Ammon's horn (tissue), 1 donor: ENCODE measurements at places on chromosomes 2 and 18.

DNA sequence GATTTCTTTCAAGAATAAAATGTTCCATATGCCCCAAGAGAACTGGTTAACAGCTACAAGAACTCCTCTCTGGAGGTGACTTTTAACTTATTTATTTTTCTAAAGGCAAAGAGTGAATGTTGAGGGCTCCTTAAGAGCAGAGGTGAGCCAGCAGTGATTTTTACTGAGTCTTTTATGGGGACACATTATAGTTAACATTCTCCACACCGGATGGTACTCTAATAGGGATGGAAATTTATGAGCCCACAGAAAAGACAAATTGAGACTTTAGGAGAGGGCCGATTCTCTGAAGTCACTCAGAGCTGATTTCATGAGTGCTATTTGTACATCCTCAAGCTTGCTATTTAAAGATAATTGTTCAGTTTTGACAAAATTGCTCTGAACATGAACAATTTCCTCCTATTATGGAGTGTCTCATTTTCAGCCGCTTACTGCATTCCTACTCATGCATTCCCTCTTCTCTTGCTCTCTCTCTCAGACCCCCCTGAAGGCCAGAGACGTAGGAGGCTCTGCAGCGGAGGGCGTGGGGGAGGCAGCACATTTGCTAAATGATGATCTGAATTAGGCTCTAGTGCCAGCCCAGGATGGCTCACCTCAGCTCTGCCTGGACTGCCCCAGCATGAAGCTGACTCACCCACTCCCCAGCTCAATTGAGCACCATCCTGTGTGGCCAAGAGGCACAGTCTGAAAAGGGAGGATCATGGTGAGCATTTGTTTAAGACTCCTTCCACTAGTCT, 5.9 kb upstream of the RPL37A start:
- DNase-seq, result peak; percentile 45

DNA sequence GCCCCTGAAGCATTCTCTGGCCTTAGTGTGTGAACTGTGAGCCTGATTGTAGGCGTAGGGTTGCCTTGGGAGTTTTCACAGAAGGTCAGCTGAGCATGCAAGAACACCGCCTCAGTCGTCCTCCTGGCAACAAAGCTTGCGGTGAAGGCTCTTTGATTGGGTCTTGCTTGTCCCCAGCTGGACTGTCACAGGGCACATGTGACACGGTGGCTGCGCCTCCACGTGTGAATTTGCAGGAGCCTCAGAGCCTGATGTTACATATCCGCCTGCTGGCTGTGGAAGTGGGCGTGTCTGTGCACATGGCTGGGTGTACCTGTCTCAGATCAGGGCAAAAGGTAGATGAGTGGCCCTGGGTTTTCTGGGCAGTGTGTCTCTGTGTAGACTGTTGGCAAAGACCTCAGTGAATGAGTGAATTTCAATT, 228.7 kb downstream of the HAUS1 start:
- DNase-seq, result peak; percentile 21

- no peak for DNase-seq
Observed at GRCh38 chr2:224551693-224552092, 33.5 kb downstream of the CUL3 start.

DNA sequence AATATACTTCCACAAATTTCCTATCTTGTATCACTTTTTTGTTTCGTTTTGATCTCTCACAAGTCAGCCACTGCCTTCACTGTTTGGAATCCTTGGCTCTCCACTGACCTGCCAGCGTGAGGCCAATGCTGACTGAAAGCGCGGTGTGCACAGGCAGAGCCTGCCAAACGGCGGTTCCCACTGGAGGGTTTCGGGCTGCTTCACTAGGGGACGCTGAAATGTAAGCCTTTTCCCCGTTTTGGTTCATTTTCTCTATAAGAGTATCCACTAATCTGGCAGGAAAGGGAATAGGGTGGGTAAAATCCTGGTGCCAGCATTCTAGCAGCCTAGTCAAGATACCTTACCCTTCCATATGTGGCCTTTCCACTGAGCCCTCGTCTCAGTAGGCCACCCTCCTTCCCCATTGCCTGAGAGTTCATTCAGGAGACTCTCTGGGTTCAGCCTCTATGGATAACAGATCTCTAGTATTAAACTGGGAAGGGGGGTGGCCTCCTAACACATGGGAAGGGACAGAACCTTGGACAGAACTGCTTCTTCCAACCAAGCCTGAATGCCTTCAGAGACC, 91.5 kb downstream of the DYM start:
- peak; percentile 47 for DNase-seq

DNA sequence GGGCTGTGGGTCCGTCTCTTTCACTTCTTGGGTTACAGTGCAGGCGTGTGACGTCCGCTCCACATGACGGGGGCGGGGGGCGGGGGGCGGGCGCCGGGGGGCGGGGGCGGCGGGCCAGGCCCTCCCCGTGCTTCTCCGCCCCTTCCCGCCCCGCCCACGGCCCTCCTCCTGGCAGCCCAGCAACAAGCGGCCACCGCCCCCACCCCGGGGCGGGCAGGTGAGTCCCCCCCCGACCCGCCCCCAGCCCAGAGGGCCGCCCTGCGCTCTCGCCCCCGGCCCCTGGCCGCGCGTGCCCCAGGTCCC, 3.6 kb downstream of the ZNF516 start:
- peak; percentile 59 for DNase-seq
